ENCODE measurements at places on chromosomes 1 and 21.

DNA sequence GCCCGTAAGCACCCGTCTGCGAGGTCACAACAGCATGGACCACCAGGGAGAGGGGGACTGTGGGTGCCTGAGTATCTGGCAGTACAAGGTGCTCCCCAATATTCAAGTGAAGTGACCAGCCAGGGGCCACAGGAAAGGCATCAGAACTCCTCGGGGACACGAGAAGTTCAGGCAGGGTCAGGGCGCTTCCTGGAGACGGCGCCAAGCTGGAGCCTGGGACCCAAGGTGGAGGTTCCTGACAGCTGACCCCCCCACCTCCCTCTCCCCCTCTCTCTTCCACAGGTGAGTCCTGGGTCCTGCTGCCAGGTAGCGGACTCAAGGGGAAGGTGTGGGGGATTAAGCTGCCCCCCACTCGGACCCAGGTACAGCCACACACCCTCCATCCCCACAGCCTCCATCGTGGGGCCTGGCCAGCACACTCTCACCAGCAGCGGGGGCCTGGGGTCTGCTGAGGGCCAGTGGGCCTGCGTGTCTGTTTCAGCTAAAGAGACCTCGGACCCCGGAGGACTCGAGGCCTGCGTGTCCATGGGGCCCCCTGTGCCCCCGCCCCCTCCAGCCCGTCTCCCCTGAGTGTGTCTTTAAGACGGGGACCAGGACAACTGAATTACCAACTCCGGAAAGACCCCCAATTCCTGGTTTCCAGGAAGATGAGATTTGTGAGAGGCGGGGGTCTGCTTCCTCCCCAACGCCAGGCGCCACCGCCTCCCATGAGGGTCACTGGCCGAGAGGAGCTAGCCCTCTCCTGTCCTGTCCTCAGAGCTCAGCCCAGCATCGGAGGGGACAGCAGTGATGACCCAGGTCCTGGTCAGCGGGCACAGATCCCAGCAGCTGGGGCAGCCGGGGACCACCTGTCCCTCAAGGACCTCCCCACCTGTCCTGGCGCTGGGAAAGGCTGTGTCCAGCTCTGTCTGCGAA lies 6.2 kb downstream of the TNFRSF18 start:
- no peak for DNase-seq

DNA sequence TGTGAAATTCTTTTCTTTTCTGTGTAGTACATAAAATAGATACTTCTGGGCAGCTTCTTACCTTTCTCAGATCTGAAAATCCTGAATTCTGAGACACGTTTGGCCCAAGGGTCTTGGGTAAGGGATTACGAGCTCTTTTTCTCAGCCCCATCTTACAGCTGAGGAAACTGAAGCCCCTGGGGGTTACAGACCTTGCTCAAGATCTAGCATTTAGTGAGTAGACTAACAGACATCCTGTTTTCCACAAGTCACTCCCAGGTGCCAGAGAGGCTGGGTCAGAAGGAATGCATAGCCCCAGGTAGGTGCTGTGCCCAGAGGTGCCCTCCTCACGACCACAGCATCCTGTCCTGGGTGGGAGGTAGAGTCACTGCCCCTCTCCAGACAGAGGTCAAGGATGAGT lies 13.2 kb upstream of the CREG1 start:
- no peak for DNase-seq

GRCh38 chr1:209657140-209657879 lies 5.1 kb upstream of the LAMB3 start:
- no peak for DNase-seq

DNA sequence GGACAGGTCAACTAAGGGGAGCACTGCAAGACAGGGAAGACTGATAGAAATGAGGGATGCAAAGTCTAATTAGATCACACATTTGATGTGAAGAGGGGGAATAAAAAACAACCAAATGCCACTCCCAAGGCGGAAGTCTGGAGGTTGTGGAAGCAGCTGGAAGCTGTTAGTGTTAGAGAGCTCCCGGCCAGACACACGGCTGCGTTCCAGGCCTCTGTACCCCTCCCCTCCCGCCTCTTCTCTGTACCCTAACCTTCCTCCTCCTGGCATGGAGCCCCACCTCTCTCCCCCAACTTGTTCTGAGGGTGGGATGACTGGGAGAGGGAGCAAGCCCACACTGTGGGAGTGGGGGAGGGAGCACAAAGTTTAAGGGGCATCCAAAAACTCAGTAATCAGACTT lies 67.0 kb downstream of the PLEKHA6 start:
- no peak for DNase-seq

GRCh38 chr21:43865540-43866259 lies 677 bp downstream of the AGPAT3 start:
- DNase-seq = no peak

DNA sequence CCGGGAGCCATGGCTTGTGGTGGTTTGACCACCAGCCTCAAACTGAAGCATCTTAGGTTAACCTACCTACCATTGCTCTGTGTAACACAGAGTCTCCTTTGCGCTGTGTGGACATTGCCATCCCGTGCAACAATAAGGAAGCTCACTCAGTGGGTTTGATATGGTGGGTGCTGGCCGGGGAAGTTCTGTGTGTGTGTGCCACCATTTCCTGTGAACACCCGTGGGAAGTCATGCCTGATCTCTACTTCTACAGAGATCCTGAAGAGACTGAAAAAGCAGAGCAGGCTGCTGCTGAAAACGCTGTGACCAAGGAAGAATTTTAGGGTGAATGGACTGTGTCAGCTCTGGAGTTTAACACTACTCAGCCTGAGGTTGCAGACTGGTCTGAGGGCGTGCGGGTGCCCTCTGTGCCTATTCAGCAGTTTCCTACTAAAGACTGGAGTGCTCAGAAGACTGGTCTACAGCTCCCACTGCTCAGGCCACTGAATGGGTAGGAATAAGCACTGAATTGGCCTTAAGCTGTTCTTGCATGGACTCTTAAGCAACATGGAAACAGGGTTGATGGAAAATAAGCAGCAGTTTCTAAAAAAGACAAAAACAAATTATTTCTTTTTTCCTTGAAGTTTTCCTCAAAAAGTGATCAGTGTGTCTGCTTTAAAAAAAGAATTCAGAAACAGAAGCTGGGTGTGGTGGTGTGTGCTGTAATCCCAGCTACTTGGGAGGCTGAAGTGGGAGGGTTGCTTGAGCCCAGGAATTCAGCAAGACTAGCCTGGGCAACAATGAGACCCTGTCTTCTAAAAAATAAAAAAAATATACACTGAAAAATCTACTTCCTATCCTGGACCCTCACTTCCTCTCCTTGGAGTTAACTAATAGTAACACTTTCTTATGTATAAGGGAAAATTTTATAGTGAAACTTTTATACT lies 14.6 kb downstream of the CEP350 start:
- DNase-seq = no peak

GRCh38 chr1:208450958-208451357 lies 206.8 kb upstream of the PLXNA2 start:
- DNase-seq = no peak

- DNase-seq = no peak
These were observed 41.5 kb downstream of the CEP350 start for GRCh38 chr1:179996099-179996498.

GRCh38 chr1:14511796-14512585 lies 86.5 kb upstream of the KAZN start:
- DNase-seq = no peak

GRCh38 chr1:145871994-145872924 lies 13.4 kb upstream of the PIAS3 start:
- DNase-seq = peak; percentile 46

DNA sequence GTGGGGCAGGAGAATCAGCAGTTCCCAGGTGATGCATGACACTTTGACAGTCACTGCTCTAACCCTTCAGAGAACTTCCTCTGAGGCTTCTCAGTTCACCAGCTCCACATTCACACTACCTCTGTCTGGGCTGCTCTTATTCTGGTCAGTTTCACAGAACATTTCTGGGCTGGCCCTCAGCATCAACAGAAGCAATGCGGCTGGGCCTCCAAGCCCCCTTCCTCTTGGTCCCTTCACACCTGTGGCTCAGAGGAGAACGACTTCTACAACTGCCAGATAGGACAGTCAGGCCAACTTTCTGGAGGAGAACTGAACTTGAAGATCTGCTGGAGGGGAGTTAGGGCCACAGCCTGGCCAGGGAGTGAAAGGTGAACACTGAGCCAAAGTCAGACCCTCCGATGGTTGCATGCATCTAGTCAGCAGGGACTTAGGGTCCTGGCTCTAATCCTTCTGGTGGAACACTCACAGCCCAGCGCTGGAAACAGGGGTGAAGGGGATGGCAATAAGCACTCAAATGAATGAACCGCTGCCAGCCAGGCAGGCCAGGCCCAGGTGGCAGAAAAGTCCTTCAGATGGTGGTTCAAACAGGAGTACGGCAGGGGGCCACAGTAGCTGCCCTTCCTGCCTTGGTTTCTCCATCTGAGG lies 274.1 kb downstream of the FOXD2 start:
- DNase-seq = no peak

GRCh38 chr1:162384601-162385279 lies 3.2 kb downstream of the C1orf226 start:
- DNase-seq = no peak

GRCh38 chr1:231395998-231396390 lies 26.1 kb downstream of the EGLN1 start:
- no peak for DNase-seq

All from globus pallidus (tissue), 1 donor.